ENCODE measurements at places on chromosomes 1 and 21. TPM values are rescaled to one million over a fixed set of nuclear protein-coding genes. Genes with fewer than 3 reads are reported as not detected.

SELP gene
- total RNA-seq: not detected

GRCh38 chr1:248810727-248811513 lies 14.8 kb downstream of the SH3BP5L start:
- DNase-seq: no peak

DNA sequence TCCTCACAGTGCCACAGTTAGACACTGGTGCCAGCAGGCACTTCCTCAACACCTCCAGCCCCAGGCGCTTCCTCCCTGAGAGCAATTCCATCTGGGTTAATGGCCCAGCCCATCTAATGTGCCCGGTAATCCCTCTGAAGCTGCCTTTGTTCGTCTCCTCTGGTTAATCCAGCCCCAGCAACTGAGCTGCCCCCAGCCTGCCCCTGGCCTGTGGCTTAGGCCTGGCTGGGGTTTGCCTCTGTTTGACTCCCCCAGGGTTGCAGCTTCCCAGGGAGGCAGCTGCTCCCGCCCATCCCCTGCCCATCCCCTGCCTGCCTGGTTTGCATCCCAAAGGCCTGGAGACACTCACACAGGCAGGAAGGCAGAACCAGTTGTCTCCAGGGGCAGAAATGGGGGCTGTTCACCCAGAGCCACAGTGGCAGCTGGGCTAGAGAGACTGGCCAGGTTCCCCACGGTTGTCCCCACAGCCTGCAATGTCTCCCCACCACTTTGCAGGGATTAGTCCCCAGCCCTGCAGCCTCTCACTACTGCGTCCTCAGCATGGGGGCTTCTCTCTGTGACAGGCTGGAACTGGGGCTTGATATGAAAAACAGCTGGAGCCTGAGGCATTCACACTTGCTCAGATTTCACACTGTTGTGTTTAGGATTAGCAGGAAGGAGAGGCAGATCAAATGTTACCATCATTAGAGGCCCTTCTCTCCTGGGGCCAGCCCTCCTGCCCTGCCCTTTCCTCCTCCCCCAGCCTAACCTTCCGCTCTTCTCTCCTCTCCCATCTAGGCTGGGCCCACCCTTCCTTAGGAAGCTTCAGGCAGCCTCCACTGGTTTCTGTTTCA lies 120.2 kb downstream of the TLR5 start:
- DNase-seq: no peak

DNA sequence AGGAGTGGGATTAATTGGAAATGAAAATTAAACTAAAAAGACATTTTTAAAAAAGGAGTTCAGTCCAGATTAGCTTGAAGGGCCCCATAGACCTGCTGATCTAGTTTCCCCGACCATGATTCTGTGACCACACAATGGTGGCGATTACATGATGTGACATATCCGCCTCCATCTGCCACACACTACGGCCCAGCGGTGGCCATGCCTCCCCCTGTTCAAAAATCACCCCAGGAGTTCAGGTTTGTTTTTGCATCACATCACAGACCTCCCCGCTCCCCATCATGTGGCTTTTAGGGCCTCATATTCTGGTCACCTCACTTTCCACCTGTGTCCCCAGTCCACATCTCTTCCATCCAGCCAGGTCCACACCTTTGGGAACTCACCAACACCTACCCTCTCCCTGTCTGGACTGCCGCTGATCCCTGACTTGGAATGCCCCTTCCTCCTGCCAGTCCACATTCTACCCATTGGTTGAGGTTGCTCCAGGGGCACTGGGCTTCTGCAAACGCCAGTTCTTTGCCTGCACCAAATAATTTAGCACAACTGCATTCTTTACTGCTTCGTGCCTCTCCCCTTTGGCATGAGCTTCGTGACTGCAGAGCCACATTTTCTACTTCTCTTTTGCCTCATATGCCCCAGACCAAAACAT lies 38.9 kb downstream of the CD247 start:
- DNase-seq: no peak

DNA sequence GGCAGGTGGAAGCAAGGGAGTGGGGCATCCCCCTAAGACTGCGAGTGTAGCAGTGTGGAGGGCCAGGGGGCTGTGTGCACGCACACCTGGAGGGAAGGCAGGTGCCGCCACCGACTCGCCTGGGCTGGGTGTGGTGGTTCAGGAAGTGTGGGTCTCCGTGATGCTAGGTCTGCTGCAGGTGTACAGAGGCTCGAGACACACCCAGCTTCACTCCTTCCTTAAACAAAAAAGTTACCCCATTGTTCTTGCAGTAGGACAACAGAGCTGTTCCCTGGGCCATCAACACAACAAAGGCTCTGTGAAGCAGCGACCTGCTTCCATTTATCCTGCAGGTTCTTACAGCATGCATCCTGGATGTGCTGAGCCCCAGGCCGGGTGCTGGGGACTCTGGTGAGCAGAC lies 100.4 kb upstream of the TMEM51 start:
- no peak for DNase-seq

PLA2G2F gene
- not detected for total RNA-seq

- peak; percentile 52 for DNase-seq
Observed at GRCh38 chr1:78277253-78277652, 213.5 kb upstream of the PTGFR start.

DNA sequence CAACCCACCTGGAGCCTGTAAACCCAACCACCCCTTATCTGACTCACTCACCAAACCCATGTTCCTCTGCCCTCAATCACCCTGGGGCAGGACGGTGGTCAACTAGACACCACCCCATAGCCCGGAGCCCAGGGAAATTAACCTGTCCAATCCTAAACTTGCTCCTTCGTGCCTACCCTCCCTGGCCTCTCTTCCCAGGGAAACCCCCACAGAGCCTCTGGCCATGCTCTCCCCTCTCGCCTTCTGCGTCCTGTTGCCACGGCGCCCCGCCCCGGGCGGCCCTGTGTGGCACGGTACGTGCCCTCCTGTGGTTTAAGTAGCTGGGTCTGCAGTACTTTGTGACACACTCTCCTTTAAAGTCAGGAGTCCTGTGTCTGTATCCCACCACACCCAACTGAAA lies 4.0 kb upstream of the FTCD start:
- DNase-seq: no peak

KPNA6 gene
- total RNA-seq: 45.4 TPM

SPRR3 gene
- not detected for total RNA-seq

GRCh38 chr21:46585191-46585953 lies 19.5 kb downstream of the S100B start:
- no peak for DNase-seq

DNA sequence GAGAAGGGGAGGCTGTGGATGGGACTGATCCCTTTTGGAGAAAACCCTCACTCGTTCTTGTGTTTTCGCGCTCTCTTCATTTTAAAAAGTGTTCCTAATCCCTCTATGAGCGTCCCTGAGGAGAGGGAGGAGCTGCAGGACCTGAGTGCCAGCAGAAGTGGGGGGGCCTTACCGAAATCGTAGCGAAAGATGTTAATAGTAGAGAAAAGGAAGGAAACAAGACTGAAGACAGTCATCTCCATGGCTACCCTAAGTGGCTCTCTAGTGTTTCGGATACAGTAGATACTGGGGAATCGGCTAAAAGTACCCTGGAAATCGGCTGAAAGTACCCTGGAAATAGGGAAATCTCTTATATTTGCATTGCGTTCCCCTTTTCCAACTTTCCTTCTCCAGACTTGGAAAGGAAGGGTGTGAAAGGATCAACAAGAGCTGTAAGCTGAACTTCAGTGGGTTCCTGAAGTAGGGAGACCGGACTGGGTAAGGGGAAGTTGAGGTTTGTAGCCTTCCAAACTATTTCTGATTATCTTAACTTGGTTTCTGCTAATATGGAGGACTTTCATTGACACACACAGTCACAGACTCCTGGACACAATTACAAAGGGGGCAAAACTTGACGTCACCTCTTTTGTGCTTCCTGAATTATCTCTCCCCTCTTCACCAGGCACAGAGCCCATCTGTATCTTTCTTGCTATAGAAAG lies 486 bp upstream of the DSTYK start:
- DNase-seq: no peak

Measured in SJSA1 (cell line).